ENCODE measurements at places on chromosomes 2 and 18.

DNA sequence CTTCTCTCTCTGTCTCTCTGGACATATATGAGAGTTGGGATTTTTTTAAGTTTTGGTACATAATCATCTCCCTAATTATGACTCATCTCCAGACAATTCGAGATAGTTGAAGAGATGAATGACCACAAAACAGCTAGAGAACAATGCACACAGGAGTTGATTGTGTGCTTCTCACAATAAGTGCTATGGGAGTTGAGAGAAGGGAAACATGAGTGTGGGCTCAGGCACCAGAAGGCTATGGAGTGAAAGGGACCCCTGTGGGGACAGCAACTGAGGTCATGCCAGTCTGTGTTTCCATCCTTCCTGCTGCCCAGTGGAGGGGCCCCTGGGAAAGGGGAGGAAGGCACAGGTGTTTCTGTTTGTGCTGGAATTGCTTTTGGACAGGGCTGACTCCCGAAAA is 6.5 kb upstream of the YWHAQ start:
- no peak for DNase-seq

DNA sequence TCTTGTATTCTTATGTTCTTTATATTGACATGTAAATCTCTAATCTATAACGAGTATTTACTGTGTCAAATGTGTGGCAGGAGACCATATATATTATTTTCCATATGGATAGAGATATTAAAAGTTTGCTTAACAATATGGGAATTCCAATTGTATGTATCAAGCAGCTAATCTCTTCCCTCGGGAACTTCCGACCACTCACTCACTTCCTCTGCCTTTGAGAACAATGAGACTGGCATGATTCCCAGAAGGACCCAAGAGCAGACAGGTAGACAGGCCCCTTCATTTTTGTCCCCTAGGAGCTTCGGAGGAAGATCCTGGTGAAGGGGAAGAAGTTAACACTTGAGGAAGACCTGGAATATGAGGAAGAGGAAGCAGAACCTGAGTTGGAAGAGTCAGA is 24.1 kb downstream of the PLCD4 start:
- DNase-seq, result no peak

DNA sequence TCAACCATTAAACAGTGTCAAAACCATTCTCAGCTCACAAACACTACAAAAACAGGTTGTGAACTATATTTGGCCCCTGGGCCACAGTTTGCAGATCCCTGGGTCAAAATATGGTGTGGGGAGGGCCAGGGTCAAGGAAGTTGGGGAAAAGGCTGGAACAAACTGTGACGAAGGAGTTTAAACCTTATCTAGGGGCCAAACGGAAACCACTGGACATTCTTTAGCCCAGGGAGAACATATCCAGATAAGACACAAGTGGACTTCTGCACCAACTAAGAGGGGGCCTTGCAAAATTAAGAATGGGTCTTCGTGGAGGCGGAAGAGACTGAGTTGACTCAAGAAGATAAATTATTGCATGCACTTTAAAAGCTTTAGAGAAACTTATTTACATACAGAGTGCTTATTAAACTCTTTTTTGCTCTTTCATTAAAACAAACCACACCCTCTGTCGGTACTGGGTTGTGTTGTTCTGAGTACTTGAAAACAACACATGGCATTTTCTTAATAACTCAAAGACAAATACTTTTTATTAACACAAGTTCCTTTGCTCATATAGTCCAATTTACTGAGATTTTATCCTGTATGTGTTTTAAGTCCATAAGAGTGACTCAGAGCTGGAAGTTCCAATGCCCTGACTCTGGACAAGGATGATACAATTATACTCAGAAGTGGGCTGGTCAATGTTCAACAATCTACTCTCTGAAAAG is 5.3 kb upstream of the ASAP2 start:
- DNase-seq, result no peak

DNA sequence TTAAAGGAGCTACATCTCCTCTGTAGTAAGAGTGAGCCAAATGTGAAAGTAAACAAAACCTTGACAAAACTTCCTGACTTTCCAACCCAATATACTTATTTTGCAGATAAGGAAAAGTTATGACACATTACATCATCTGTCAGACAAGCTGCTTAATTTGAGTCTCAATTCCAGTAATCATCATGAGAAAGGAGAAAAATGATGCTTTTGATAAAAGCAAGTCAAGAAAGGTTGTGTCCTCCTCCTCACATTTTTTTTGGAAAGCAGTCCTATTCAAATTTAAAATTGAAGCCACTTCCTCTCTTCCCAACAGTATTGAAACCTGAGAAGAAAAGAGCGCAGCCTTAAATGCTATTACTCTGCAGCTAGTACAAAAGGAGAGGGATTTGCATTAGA is 519.6 kb downstream of the LRP1B start:
- DNase-seq, result no peak

GRCh38 chr18:23169673-23170044 is 34.4 kb downstream of the CABLES1 start:
- DNase-seq, result no peak

- DNase-seq, result peak; percentile 83
Measured at GRCh38 chr18:9824474-9824832, 61.3 kb upstream of the TXNDC2 start.

GRCh38 chr2:121017396-121017795 is 267.6 kb downstream of the TFCP2L1 start:
- DNase-seq, result no peak

DNA sequence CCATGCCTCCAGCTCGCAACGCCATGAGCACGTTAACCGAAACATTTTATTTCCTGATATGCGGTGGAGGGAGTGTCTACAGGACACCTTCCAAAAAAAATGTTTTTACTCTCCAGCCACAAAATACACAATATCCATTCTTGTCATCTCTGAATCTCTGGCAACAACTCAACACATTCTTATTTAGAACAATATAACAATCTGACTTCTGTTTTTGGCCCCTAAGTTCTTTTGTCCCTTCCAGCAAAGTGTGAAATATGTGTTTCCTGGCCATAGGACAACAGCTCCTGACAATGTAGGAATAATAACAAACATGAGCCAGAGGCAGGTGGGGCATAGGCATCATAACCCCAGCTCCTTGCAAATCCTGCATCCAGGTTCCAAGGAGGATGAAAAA is 163.0 kb downstream of the DDX1 start:
- DNase-seq, result no peak

GRCh38 chr2:195543063-195543462 is 114.0 kb upstream of the SLC39A10 start:
- no peak for DNase-seq

DNA sequence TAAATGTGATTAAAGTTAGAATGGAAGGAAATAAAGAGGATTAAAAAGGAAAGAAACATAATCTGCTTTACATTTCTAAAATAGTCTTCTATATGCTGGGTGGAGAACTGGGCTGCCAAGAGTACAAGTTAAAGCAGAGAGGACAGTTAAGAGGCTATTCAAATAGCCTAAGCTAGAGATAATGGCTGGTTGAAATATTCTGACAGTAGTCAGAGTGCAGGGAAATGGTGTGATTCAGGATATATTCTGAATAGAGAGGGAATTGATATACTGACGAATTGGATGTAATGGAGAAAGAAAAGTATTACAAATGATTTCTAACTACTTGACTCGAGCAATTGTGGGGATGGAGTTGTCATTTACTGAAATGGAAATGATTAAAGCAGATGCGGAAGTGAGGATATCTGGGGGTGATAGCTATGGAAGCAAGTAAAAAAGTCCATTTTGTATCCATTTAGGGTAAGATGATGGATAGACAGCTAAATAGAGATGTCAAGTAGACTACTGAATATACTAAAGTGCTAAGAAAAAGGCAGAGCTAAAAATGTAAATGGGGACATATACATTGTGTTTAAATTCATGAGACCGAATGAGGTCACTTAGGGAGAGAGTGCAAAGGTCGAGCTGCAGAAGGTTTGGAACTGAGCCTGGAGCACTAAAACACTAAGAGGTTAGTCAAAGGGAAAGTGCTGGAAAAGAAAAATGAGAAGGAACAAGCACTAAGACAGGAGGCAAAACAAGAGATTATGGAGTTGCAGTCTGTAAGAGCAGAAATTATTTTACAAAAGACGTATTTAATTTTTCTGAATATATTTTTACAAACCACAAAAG is 696.8 kb downstream of the LRRTM4 start:
- DNase-seq, result no peak

DNA sequence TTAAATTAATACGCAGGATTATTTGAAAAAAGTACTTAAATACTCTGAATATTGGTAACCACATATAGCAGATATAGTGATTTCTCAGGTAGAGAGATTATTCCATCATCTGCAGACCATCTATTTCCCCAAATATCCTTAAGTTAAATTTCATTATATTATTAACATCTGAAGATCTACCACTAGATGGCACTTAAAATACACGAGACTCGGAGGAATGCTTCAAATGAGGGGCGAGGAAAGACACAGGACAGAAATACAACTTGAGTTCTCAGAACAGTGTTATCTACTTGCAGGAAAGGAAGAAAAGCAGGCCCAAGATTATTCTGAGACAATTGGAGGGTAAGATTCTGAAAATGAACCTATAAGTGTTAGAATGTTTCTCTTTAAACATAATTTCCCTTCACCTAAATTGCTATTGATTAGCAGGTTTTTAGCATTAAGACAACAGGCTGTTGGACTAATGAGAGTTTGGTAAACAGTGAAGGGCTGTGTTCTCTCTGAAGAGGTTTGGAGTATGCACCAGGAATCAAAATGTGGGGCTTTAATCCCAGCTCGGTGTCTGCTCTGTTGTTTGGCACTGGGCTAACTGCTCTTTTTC is 76.9 kb upstream of the GCFC2 start:
- no peak for DNase-seq

GRCh38 chr2:213491376-213491775 is 207.1 kb downstream of the SPAG16 start:
- DNase-seq, result no peak

DNA sequence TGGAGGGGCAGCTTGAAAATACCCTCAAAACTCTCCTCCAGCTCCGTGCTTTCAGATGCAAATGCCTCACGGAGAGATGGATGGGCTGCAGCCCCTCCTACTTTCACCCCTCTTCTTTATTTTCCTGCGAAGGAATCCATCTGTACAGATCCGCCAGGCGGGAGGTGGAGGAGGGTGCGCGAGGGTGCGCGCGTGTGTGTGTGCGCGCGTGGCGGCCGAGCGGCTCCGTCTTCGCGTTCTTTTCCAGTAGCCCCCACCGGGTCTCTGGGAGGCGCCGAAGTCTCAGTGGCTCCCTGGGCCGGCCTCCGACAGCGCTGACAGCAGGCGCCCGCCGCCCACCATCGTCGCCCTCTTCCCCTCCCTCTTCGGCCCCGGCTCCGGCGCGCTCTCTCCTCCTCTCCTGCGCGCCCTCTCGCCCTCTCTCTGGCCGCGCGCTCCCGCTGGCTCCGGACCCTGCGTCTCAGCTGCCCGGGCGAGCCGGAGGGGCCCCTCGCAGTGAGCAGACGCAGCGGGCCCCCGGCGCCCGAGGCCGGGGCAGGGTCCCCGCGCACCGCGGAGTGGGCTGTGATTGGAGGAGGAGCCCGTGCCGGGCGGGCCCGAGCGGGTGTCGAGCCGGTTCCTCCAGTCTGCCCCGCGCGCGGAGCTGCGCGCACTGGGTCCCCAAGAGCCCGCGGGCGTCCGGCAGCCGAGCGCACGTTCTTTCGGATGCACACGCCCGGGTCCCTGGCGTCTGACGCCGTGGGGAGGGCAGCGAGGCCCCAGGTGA is at the start of gene CDH7:
TSS of gene CDH7 (plus strand) at position 624 of the 766 bp plus-strand sequence. CDS start 11,831 bp downstream, outside the sequence.
- DNase-seq, result no peak

- DNase-seq, result no peak
Measured at GRCh38 chr2:152755029-152755428, 36.6 kb downstream of the ARL6IP6 start.

- no peak for DNase-seq
Measured at GRCh38 chr2:217090024-217090473, 230.2 kb upstream of the TNP1 start.

- DNase-seq, result no peak
Measured at GRCh38 chr2:8545695-8546611, 135.9 kb upstream of the ID2 start.

DNA sequence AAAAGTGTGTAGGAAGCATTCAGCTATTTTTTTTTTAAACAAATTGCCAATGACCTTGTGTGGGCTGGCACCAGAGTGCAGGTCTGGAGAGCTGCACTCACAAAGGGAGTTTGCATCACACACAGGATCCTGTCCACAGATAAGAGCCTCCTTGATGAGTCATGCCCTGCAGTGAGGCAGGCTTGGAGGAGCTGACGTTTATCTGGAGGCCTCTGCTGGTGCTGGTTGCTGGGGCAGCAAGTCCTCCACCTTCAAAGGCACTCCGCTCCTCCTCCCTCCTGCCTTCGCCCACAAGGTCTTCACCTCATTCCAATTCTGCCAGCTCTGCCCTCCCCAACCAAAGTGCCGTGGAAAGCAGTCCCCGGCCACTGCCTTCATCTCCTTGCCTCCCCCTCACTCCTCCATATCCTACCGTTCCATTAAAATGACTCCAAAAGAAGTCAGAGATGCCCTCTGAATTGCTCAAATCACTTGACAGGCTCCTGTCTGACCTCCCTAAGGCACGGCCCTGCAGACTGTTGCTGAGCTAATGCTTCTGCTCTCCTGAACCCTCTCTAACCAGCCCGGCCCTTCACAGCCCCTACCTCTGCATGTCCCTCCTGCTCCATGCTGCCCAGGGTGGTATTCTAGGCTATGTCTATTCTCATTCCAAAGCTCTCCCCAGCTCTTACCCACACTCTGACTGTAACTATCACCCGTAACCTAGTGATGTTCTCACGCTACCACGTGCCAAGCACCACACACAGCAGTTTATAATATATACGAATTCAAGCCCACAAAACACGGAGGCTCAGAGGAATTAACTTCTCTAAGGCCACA is 30.9 kb downstream of the LONRF2 start:
- no peak for DNase-seq

DNA sequence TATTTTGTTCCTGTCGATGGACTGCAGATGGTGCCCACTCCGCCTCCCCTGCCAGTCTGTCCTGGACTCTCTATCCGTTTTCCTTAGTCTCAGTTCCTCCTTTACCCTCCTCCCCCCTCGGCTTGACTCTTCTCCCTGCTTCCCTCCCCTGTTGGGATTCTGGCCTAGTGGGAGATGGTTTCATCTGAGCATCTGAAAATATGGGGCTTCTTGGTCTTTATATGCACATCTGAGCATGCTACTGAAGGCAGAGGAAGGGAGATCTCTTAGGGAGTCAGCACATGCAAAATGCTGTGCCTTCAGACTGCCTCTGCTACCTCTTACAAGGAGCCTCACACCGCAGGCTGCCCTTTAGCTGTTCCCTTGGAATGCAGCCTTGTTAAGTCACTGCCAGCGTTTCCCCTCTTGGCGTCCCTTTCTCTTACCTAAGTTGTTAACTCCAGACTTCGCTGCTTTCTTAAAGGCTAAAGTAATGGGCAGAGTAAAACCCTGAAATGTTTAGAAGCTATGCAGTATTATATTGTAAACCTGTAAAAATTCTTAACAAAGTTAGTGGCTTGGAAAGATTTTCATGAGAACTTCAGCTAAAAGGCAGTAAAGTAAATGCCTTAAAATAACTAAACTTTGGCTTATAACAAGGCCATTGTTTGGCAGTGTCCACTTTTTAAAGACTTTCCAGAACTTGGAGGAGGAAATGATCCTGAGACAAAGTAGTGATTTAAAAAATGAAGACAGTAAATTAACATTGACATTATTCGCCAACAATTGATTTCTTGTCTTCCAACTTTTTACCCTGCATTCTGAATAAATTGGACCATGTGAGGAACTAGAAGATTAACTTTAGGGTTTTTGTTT is 49.8 kb downstream of the LDLRAD4 start:
- no peak for DNase-seq

GRCh38 chr2:142944264-142944663 is 66.8 kb downstream of the KYNU start:
- no peak for DNase-seq

- no peak for DNase-seq
Measured at GRCh38 chr18:6604573-6604941, 125.0 kb upstream of the ARHGAP28 start.

- DNase-seq, result no peak
Measured at GRCh38 chr2:194380011-194380410, 1277.0 kb upstream of the SLC39A10 start.

GRCh38 chr2:33221046-33221784 is 255.2 kb upstream of the RASGRP3 start:
- DNase-seq, result no peak

Data from ascending aorta (tissue), 2 donors.